Immature natural killer cell (primary cell): ENCODE measurements at places on chromosomes 12 and 14. TPM values are rescaled to one million over a fixed set of nuclear protein-coding genes. Genes with fewer than 3 reads are reported as not detected.
A peak's percentile ranks its signal among the peaks of the same experiment; 100 is the strongest.

DNA sequence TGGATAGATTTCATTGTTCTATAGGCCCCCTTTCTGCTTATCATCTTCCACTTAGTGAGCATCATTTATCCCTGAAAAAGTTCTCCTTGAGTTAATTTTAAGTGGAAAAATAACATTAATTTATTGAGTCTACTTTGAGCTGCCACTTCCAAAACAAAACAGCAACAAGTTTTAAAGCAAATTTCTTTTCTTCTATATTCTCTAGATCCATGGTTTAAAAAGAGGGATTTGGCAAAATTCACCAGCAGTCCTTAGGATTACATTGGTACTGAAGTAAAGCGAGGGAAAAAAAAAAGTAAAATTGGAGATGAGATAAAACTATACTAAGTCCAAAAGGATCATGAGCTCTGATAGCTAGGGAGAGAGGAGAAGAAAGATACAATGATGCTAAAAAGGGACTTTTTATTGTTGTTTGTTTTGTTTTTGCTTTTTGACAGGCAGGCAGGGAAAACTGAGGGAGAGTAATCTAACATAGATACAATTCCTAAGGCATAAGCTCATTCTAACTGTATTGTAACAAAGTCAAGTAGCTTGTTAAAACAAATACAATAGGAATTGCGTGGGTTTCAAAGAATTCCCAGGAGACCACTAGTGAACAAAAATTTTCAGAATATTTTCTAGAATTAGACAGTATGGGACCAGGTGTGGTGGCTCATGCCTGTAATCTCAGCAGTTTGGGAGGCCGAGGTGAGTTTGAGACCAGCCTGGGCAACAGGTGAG, 19.2 kb upstream of the PLEKHA5 start:
- H3K27ac ChIP-seq = no peak overlapping the region
- H3K36me3 ChIP-seq = no peaks in the 10 kb centered on the region
- H3K27me3 ChIP-seq = peaks cover 6% of the 10 kb centered on the region
- no peak for DNase-seq
- no peaks in the 10 kb centered on the region for H3K4me1 ChIP-seq
- H3K4me3 ChIP-seq = no peak overlapping the region

DNA sequence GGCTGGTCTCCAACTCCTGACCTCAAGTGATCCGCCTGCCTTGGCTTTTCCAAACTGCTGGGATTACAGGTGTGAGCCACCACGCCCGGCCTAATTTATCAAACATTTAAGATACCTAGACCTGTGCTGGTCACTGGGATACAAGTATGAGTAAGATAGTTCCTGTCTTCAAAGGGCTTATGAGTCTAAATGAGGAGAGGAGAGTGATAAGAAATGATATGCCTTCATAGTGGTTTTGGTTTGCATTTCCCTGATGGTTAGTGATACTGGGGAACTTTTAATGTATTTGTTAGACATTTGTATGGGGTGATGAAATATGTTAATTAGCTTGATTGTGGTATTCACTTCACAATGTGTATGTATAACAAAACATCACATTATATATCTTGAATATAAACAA, 21.2 kb downstream of the TMED10 start:
- peak overlapping the region; percentile 1 for H3K27ac ChIP-seq
- H3K4me1 ChIP-seq = peaks cover 44% of the 10 kb centered on the region
- no peak for DNase-seq

GRCh38 chr14:105525861-105526775, at the start of gene TMEM121:
TSS of gene TMEM121 (plus strand) at chr14:105526583. CDS start at chr14:105528835, 2,252 bp downstream.
- H3K36me3 ChIP-seq = no peaks in the 10 kb centered on the region
- peak within 1 kb of the TSS; percentile 54 for H3K4me3 ChIP-seq
- DNase-seq = peak; percentile 38
- peaks cover 20% of the 10 kb centered on the region for H3K27me3 ChIP-seq
- H3K27ac ChIP-seq = no peak within 1 kb of the TSS
- H3K4me1 ChIP-seq = peaks cover 13% of the 10 kb centered on the region

DNA sequence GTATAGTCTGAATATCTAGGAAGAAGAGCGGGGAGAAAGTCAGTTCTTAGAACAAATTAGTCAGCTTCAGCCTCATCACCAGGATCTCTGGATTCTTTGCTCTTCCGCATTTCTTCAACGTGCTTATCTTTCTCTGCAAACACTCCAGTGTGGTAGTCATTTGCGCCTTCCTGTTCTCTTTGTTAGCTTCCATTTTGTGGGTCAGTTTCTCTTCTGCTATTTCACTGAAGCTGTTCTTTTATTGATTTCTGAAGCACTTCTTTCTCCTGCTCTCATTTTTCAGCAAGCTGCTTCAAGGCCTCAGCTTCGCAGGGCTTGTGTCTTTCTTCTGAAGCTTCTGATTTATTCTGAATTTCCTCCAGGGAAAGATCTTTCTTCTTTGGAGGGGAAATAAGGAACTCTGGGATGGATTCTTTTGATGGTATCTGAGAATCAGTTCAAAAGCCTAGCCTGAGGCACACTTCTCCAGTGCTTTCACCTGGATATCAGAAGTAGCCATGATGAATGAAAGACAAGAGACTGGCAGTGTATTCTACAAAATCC, 13.5 kb downstream of the AMN1 start:
- peaks cover 15% of the 10 kb centered on the region for H3K4me1 ChIP-seq
- no peak for DNase-seq
- peaks cover 5% of the 10 kb centered on the region for H3K27me3 ChIP-seq
- H3K4me3 ChIP-seq = no peak overlapping the region
- H3K36me3 ChIP-seq = peaks cover 38% of the 10 kb centered on the region

The FGD4 gene
- polyA plus RNA-seq = 0.39 TPM
